ENCODE measurements at places on chromosomes 4 and X.

- peak; percentile 9 for DNase-seq
Observed at GRCh38 chr4:174244441-174244840, 39.0 kb downstream of the FBXO8 start.

DNA sequence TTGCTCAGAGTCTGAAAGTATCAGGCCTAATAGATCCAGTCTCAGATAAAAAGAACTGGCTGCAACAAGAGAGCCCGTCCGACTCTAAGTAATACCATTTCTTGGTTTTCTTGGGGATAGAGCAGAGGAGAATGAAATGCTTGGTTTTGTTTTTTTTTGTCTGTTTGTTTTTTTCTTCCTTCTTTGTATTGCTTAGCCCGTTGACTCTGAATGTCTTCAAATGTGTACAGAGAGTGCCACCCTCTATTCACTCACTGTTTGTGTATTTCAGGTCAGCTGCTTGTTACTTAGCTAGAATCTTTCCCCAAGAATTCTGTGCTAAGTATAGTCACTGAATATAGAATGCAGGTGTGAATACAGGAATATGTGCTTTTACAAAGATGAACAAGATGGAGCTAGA lies 5.7 kb upstream of the TMEM156 start:
- no peak for DNase-seq

DNA sequence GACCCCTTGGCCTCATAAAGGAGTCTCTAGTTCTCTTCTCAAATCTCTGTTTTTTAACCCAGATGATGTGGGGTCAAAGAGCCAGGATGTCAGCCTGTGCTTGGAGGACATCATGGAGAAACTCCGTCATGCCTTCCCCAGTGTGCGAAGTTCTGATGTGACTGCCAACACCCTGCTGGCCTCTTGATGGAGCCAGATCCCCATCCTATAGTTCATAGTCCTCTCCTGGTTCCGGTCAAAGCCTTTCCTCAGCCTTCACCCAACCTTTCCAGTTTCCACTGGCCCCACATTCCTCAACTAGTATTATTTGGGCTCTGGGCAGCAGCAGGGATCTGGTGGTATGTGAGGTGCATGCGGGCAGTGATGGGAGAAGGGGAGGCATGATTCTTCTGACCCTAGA lies 30.7 kb downstream of the TAF7L start:
- DNase-seq, result peak; percentile 12

DNA sequence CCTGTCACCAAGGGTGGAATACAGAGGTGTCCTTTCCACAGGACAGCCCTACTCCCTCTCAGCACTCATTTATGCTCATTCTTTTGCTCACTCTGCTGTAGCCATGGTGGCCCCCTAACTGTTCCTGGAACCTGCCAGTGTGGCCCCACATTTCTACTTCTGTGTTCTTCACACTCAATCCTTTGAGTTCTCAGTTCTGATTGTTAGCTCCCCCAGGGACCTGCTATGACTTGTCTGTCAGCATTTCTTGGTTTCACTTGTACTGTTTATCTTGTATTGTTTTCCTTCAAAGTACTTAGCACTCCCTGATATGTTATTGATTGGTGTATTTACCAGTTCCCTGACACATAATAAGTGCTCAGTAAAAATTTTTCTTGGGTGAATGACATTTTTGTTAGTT lies 14.9 kb downstream of the VBP1 start:
- no peak for DNase-seq

GRCh38 chr4:6920171-6920570 lies 10.5 kb downstream of the TBC1D14 start:
- no peak for DNase-seq

DNA sequence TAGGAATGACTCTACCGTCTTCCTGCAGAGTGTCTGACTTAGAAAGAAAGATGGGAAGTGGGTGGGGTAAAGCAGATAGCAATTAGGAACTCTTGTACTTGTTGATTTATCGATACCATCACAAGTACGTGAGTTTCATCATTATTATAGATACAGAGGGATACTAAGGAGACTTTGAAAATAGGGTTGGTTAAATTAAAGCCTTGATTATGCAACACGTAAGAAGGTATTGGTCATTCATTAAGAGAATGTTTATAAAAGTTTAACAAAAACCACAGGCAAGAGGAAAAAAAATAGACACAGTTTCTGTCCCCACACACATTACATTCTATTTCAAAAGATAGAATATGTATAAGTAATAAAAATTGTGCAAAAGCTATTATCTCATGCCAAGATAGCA lies 65.9 kb upstream of the UGT2B7 start:
- DNase-seq, result no peak

DNA sequence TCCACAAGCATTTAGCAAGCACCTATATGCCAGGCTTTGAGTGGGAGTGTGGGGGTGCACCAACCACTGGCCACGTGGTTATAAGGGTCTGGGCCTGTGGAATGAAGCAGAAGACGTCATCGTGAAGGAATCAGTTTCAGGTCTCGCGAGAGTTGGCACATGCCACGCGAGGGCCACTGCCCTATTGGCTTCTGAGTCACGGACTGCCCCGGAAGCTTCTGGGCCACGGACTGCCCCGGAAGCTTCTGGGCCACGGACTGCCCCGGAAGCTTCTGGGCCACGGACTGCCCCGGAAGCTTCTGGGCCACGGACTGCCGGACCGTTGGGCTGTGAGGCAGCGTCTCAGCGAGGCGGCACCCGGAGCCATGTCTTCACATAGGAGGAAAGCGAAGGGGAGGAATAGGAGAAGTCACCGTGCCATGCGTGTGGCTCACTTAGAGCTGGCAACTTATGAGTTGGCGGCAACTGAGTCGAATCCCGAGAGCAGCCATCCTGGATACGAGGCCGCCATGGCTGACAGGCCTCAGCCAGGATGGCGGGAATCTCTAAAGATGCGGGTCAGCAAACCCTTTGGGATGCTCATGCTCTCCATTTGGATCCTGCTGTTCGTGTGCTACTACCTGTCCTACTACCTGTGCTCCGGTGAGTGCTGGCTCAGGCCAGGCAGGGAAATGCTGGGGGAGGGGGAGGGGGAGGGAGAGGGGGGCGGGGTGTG lies at the start of gene FMR1NB:
TSS of gene FMR1NB (plus strand) at position 300 of the 715 bp plus-strand sequence. CDS start at position 366, 66 bp downstream.
- no peak for DNase-seq

- peak; percentile 54 for DNase-seq
Observed at GRCh38 chrX:2559124-2559523, 58.3 kb upstream of the DHRSX start.

DNA sequence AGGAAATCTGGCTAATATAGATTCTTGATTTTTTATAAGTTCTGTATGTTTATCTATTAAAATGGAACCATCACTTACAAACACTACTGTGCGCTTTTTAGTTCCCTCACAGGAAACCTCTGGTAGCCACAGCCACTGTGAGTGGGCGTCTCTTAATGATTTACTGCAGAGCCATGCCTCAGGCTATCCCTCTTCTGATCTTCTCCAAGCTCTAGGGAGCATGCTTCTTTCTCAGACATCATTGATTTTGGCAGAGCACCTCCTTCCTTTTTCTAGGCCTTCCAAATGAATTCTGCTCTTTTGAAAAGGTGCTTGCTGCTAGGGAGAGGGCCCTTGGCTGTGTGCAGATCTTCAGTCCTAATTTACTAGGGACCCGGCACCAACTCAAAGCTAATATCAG lies 61.1 kb upstream of the STS start:
- no peak for DNase-seq

- DNase-seq, result peak; percentile 16
Observed at GRCh38 chr4:105709081-105709450, 482 bp downstream of the GSTCD start.

DNA sequence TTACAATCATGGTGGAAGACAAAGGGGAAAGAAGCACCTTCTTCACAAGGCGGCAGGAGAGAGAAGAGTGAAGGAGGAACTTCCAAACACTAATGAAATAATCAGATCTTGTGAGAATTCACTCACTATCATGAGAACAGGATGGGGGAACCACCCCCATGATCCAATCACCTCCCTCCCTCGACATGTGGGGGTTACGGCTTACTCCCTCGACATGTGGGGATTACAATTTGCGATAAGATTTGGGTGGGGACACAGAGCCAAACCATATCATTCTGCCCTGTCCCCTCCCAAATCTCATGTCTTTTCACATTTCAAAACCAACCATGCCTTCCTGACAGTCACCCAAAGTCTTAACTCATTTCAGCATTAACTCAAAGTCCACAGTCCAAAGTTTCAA lies 88.7 kb upstream of the PGRMC2 start:
- no peak for DNase-seq

DNA sequence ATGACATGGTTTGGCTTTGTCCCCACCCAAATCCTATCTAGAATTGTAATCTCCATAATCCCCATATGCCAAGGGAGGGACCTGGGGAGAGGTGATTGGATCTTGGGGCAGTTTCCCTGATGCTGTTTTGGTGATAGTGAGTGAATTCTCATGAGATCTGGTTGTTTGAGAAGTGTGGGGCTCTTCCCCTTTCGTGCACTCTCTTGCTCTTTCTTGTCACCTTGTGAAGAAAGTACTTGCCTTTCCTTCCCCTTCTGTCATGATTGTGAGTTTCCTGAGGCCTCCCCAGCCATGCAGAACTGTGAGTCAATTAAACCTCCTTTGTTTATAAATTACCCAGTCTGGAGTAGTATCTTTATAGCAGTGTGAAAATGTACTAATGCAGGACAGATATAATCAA lies 36.4 kb upstream of the FREM3 start:
- no peak for DNase-seq

DNA sequence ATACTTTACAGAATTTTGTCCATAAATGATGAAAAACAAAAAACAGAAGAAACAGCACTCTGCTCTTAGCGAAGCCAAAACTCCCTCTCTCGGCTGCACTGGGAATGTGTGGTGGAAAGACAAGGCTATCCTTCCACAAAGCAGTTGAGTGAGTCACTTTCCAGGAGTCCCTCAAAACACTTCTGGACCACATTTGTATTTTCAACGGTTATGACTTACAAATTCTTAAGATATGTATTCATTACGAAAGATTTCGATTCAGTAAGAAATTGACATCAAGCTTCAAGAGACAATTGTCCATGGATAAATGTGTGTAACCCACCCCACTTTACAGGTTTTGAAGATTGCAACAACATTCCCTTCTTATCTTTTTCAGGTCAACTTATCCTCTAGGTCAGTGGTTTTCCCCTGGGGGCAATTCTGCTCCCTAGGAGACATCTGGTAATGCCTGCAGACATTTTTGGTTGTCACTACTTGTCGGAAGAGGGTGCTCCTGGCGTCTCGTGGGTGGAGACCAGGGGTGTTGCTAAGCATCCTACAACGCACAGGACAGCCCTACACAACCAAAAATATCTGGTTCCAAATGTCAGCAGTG lies 66.7 kb upstream of the MTNR1A start:
- peak; percentile 79 for DNase-seq

- DNase-seq, result no peak
Observed at GRCh38 chrX:141960578-141960977, 56.9 kb downstream of the MAGEC1 start.

GRCh38 chr4:2765832-2766526 lies 9.8 kb upstream of the TNIP2 start:
- DNase-seq, result no peak

GRCh38 chr4:184279496-184280061 lies 61.9 kb upstream of the ENPP6 start:
- DNase-seq, result no peak

DNA sequence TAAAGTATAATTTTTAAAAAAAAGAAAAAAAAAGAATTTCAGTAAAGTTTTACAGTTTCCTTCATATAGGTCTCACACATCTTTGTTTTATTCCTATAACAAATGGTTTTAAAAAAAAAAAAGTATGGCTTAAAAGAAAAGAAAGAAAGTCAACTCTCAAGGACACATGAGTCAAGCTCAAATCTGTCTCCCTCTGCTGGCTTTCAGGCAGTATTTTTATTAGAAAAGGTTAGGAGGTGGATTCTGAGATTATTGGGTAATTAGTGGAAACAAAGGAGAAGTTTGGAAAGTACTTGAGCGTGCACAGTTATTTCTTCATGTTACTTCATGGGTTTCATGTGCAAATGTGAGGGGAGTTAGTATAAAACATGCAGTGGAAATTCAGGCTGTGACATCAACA lies 36.6 kb upstream of the BTC start:
- DNase-seq, result no peak

DNA sequence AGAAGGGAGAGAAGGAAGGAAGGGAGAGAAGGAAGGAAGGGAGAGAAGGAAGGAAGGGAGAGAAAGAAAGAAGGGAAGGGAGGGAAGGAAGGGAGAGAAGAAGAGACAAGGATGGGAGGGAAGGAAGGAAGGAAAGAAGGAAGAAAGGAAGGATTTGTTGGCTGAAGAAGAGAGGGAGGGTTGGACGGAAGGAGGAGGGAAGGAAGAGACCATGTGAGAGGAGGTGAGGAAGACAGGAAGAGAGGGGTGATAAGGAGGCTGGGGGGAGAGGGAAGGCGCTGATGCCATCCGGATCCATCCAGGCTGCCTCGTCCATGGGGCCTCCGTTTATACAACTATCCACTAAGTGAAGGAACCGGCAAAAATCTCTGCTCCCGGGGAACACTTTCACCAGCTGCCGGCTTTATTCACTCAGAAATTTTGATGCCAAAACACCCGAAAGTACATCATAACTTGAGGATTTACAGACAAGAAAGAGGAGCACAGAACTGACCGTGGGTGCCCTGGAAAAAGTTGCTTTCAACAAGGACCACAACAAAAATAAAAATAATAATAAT lies 14.9 kb downstream of the DHRSX start:
- DNase-seq, result no peak

GRCh38 chr4:185307136-185307950 lies 88.4 kb downstream of the LRP2BP start:
- DNase-seq, result no peak

- DNase-seq, result peak; percentile 29
Observed at GRCh38 chr4:112516471-112517066, 589 bp upstream of the NEUROG2 start.

DNA sequence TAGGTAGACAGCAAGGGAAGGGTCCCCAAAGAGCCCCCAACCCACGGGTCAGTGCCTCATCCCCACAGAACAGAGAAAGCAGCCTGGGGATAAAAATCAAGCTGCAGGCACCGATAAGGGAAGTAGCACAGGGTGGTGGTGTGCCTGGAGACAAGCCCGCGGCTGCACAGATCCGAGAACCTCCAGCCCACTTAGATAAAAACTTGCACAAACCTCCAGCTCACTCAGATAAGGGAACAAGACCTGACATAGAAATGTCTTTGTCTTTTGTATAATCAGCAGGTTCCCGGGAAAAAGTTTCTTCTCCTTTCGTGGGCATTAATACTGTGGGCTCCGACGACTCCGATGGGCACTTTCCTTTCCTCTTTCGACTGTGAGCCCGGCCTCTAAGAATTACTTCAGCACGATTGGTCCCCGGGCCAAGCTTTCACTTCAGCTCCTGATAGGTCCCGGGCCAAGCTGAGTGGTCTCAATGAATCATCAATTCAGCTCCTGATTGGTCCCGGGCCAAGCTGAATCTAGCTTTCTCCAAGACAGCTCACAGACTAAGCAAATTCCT lies 32.4 kb downstream of the PRDX4 start:
- no peak for DNase-seq

All from GM03348 (cell line).